Dermis microvascular lymphatic vessel endothelial cell (primary cell): ENCODE measurements at places on chromosomes 2 and 18.
A peak's percentile ranks its signal among the peaks of the same experiment; 100 is the strongest.

- DNase-seq: no peak
Observed at GRCh38 chr2:73487112-73487657, 101.5 kb downstream of the ALMS1 start.

DNA sequence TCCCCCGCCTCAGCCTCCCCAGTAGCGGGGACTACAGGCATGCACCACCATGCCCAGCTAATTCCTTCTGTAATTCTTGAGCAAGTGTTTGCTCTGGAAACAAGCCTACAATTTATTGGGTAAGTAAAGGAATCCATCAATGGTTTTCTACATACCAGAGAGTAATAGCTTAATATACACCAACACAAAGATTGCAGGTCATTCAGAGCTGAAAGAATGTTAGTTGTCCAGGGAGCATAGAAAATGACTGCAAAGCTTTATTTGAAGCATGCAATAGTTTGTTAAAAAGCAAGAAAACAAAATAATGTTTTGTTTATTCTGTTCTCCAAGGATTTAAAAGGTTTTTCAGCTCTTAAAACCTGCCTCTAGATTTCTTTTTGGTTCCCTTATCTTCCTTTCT, 5.6 kb downstream of the IDH1 start:
- no peak for DNase-seq

GRCh38 chr2:216710551-216711301, 15.4 kb upstream of the IGFBP5 start:
- DNase-seq: no peak

DNA sequence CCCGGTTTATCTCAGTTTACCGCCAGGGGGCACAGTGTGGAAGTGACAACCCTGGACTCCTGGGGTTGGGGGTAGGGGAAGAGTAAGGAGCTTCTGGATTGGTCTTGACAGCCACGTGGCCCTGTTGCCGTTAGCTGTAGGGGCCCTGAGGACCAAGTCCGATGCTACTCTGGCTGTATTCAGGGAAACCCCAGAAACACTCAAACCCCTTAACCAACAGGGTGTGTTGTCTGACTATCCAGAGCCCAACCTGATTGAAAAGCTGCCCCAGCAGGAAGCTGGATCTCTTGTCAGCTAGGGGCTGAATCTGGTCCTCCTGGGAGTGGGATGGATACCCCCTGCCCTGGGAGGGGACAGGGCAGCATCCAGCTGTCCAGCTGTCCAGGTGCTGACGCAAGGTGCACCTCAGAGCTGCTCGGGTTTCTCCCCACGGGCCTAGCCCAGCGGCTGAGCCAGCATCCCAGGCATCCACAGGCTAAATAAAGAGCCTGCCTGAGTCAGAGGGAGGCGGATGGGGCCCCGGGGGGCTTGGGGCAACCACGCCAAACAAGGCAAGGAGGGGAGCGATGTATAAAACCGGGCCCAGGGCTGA, 3.1 kb upstream of the GMPPA start:
- DNase-seq: peak; percentile 75

DNA sequence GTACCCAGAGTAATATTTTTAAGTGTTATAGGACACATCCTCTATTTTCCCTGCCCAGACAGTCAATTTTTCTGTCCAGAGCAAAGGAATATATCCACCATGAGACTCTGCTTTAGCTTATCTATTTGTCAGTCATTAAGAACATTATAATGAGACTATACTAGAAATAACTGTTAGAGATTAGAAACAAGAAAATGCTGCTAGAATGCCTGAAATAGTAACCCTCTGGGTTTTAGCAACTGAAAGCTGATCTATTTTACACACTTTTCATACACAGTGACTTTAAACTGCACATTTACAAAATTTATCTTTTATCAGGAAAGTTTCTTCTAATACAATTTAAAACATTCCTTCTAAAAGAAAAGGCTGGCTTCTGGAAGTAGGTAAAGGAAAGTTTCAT, 39.6 kb downstream of the MBD2 start:
- no peak for DNase-seq

DNA sequence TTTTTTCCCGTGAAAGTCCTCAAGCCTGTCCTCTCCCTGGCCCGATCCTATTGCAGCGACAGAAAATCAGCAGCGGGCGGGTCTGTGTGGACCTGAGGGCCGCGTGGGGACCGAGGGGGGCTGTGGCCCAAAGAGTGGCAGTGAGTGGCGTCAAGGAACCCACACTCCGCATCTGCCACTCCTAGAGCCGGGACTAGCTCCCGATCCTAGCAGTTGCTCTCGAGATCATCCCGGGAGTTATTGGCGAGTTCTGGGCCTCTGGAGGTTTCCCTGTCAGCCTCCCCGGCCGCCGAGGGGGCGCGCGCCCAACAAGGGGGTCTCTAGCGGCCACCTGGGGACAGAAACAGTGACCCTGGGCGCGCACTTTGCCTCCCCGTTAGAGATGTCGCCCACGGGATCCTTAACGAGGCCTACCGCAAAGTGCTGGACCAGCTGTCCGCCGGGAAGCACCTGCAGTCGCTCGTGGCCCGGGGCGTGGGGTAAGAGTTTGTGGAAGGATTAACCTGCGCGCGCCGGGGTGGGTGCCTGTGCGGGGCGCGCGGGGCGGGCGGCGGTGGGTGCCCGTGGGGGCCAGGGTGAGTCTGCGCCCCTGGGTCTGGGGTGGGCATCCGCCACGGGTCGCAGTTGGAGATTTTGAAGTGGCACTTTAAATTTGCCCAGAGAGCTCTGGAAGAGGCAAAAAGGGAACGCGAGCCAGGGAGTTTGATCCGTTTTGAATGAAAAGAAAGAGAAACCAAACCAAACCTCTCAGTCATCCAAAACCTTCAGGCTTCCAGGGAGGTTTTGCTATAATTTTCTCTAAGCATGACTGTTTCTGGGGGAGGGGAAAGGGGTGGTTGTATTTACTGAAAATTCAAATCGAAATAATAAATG, 3.5 kb downstream of the ADCYAP1 start:
- DNase-seq: no peak

GRCh38 chr18:3604498-3605408, 154.8 kb downstream of the TGIF1 start:
- no peak for DNase-seq

- DNase-seq: no peak
Observed at GRCh38 chr2:99543247-99543646, 53.4 kb upstream of the REV1 start.

- DNase-seq: peak; percentile 12
Observed at GRCh38 chr18:21303895-21304294, 61.9 kb downstream of the GREB1L start.

DNA sequence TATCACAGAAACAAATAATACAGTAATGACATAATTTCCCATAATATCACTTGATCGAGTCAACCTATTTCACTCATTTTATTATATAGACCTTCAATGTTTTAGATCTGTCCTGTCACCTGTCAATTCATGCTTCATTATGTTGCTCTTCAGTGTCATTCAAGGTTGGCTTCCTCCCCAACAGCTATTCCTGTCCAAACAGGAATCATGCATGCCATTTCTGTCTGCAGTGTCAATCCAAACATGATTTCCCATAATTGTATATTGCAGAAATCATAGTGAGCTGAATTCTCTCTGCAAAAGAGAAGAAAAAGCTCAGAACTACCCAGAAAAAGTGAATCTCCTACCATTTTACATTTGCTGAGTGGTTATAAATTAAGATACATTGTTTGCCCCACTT, 628.6 kb downstream of the NR4A2 start:
- no peak for DNase-seq

DNA sequence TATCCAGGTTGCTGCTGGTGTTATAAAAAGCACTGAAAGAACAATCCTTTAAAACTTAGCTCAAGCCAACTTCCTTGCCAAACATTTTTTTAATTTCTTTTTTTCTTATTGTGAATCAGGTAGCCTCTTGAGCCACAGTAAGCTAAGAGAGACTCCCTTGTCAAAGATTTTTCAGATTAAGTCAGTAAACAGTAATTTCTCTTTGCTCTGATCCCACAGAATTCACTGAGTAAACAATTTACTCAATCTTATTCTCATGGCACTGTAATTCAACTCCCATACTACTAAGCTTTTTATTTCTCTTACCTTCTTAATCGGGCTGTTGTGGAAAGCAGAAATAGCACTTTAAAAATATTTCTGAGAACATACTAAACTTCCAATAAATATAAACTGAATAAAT, 82.7 kb downstream of the C2orf74 start:
- no peak for DNase-seq
